ENCODE measurements at places on chromosomes 16 and 17.
A peak's percentile ranks its signal among the peaks of the same experiment; 100 is the strongest.

GRCh38 chr17:51820252-51820651 is 338.3 kb downstream of the CA10 start:
- no peak for DNase-seq

- no peak for DNase-seq
These were observed 19.5 kb downstream of the MRM3 start for GRCh38 chr17:801660-802059.

DNA sequence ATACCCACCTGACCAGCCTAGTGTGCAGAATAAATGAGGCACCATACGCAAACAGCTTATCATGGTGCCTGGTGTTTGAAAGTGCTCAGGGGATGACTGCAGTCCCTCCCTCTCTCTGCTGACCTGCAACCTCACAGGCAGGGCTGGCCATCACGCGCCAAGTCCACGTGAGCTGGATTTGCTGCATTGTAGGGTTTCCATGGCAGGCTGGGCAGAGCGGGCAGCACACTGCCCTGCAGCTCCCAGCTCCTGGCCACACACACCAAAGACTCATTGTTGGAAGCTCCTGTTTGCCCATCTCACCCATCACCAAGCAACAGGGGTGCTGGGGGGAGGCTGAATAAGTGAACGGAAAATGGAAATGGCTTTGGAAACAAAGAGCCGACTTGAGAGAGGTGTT is 81.8 kb downstream of the IRX3 start:
- DNase-seq, result no peak

GRCh38 chr17:40611840-40612474 is 35.7 kb downstream of the SMARCE1 start:
- DNase-seq, result no peak

- DNase-seq, result peak; percentile 81
These were observed at the start of gene TTYH2 for GRCh38 chr17:74212913-74213791. TTYH2 (plus strand) TSS chr17:74213571; CDS start chr17:74213588, 17 bp downstream.

GRCh38 chr17:55996826-55997225 is 156.4 kb upstream of the ANKFN1 start:
- DNase-seq, result no peak

DNA sequence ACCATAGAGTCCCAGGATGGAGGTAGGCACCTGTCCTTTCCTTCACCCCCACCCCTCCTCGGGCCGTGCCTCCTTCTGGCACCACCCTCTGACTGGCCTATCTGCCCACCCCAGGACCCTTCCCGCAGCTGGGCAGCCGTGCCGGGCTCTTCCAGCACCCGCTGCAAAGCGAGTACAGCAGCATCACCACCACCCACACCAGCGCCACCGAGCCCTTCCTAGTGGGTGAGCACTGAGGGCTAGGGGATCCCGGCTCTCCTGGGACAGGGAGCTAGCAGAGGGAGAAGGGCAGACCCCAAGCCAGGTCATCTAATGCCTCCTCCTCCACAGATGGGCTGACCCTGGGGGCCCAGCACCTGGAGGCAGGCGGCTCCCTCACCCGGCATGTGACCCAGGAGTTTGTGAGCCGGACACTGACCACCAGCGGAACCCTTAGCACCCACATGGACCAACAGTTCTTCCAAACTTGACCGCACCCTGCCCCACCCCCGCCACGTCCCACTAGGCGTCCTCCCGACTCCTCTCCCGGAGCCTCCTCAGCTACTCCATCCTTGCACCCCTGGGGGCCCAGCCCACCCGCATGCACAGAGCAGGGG is 7.8 kb downstream of the GALK1 start:
- DNase-seq, result no peak

DNA sequence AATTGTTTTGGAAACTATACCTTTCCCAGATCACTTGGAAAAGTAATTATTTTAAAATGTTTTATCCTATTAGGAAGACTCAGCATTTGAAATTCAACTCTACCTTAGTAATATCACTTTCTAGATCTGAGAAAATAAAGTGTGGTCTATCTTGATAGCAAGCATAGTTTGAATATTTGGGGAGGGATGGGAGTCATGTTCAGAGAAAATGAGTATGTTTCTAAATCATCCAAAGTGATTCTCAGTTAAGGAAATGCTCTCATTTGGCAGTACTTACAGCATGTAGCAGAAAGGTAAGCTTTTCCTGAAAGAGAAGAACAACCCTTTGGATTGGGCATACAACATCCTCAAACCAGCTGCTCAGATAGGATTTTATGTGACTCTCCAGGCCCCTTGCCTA is 6.9 kb downstream of the C17orf75 start:
- DNase-seq, result no peak

DNA sequence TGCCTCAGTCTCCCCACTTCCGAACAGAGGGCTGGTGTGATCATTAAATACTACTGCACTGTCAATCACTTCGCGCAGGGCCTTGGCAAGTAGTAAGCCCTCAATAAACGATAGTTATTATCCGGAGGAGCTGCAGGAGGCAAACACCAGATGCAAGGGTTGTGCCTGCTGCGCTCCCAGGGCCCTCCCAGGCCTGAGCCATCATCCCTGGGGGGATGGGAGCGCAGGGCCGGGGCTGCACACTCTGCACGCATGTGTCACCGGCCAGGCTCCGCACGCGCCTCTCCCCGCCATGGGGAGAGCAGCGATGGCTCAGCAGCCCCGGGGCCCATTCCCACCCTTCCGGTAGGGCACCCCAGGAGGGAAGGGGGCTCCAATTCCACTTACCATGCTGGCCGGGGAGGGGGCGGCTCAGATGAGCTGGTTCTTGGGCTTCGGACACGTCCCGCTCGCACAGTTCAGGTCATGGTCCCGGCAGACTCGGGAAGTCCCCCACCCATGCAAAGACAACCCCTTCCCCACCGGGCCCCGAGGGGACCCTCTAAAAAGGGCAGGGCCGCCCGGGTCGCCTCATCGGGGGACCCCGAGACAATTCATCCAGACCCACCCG is 681 bp downstream of the XPO6 start:
- no peak for DNase-seq

DNA sequence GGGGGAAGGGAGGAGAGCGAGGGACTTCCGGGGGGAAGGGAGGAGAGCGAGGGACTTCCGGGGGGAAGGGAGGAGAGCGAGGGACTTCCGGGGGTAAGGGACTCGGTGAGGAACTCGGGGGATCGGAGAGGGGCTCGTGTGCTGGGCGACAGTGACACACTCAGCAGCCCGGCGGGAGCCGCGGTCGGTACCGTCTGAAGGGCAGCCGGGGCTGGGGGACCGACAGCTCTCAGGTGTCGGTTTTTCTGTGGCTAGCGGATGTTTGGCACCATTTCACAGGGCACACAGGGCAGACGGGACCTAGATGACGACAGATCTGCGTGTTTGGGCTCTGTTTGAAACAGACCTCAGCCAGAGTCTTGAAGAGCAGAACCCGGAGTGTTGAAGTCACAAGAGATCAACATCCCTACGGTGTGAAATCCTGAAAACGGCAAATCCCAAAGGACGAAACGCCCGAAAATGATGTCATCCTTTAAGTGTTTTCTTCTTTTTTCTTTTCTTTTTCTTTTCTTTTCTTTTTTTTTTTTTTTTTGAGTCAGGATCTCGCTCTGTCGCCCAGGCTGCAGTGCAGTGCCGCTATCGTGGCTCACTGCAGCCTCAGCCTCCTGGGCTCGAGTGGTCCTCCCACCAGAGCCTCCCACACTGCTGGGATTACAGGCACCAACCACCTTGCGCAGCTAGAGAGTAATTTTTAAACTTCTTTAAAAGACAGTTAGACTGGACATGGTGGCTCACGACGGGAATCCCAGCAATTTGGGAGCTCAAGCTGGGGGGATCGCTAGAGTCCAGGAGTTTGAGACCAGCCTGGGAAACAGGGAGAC is 23.9 kb downstream of the ZNF778 start:
- peak; percentile 73 for DNase-seq

DNA sequence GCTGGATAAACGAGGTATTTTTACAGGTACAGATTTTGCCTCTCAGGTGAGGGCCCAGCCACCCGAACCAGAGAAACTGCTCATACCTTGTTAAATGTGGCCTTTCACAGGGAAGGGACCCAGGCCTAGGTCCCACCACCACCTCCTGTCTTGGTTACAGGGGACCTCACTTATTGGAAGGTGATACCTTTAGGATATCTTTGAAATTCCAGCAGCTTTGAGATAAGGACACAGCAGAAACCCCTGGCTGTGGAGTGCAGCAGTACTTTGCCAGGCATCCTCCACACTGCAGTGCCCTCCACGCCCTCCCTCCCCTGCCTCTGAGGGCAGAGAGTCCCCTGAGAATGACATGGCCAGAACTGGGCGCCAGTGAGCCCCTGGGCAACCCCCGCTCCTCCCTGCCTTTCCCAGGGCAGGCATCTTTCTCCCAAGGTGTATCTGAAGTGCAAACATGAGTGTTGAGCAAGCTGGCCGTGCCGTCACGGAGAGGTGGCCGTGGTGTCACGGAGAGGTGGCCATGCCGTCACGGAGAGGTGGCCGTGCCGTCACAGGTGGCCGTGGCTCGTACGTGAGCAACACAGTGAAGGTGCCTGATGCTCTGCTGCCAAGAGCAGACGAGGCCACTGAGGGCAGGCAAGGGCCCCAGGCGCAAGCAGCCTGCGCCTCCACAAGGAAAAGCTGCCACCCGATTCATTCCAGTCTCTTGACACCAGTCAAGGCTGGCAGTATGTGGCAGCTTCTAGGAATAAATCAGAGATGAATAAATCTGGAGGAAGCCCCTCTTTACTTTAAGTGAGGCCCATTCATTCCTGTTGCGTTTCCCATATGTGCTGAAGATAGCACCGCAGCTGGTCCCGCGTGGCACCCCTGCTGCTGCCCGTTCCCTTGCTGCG is 134.5 kb upstream of the CHMP6 start:
- DNase-seq, result no peak

Measured in left renal pelvis (tissue), 4 donors.